ENCODE measurements at places on chromosomes 13 and 19. TPM values are rescaled to one million over a fixed set of nuclear protein-coding genes. Genes with fewer than 3 reads are reported as not detected.
A peak's percentile ranks its signal among the peaks of the same experiment; 100 is the strongest.

DNA sequence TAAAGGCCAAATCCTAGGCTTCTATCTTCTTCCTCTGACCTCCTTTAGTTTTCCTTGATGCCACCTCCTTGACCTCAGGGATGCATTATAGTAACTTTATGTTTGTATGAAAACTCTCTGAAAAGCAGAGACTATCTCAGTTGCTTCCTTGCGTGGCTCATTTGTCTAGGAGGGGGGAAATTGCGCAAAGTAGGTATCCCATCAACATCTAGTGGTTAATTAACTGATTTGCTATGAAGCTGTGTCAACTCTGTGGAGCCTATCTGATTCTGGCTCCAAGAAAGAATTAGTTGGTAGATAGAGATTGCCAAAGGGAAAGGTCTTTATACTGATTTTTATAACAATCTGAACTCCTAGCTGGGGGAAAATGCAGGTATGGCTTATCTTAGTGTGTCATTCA, 82.1 kb upstream of the FRY start:
- no peak for DNase-seq

DNA sequence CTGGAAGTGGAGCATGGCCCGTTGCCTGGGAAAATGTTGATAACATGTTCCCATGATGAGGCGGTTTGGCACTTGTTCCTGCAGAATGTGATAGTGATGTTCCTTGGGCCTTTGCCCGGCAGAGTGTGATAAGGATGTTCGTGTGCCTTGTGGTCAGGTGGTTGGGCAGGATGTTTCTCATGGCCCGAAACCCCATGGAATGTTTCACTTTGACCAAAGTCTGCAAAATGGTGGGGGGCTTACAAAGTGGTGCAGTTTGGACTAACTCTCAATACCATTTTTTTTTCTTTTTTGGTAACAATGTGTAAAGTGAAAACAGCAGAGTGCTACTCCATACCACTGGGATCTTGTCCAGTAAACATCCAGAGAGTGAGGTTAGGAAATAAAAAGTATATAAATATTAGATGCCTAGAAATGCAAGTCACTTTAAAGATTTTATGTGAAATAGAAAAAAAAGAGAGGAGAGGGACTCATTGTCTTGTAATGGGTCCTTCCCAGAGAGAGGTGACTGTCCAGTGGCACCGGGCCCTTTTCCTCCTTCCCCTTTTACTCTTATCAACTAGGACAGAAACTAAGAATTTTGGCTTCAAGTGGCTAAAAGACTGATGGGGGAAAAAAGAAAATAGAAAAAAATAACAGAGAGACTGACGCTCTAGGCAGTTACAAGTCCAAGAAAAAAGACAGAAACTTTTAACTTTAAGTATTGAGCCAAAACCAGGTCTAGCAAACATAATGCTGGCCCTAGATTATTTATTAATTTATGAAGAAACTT, 5.7 kb downstream of the FPR3 start:
- DNase-seq, result no peak

DNA sequence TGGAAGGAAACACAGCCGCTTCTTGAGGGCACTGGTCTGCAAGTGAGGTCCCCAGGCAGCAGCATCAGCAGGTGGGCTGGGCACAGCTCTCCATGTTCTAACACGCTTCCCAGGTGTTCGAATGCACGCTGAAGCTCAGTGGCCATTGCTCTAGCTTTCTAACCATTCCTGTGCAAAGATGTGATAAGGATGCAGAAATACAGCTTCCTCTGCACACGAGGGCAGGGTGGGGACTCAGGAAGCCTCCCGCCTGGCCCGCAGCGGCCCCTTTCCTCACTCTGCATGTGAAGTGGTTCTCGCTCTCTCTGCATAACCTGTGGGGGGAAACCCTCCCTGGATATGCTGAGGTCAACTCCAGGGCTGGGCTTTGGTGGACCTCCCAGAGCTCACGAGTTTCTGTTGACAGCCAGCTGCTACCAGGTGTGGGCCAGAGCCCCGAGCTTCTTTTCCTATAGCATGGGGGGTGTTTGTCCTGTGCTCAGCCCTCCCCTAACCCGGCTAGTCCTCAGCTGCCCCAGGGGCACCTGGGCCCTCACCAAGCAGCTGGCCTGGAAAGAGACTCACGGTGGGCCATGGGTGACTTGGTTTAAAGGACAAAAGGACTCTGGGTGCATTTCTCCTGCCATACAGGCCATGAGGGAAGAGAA, 168.2 kb downstream of the TEX29 start:
- DNase-seq, result peak; percentile 32

DNA sequence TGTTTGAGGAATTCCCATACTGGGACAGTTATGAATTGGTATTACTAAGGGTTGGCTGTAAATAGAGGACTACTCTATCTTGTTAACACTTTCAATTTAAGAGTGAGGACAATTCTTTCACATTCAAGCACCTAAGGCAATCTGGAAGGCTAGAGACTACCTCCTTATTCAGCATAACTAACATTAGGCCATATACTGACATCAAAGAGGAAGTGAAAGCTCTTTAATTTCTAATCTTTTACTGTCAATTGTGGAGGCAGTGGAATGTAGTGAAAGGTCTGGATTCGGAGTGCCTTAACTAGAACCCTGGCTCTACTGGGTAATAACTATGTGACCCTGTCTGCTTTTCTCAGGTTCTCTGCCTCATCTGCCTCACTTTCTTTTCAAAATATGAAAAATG, 134.0 kb downstream of the UFM1 start:
- DNase-seq, result no peak

GRCh38 chr19:2261438-2262172, 5.4 kb upstream of the JSRP1 start:
- DNase-seq, result no peak

GRCh38 chr13:113907635-113908617, 44.0 kb upstream of the GAS6 start:
- DNase-seq, result peak; percentile 59

DNA sequence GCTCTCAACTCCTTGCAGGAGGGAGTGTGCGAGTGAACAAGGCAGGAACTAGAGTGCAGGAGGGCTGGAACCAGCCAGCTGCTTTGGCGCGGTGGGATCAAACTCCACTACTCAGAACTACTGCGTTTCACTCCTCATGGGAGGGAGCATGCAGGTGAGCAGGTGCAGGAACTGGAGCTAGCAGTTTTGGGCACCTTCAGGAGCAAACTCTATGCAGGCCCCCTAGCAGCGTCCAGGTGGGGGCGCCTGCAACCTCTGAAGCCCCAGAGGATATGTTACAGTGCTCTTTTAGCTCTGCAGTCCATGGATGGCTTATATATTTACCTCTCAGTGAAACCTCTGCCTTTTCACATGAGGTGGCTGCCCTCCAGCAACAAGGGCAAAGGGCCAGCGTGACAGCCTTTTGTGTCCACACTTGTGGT, 1303.4 kb downstream of the PCDH9 start:
- DNase-seq, result no peak

The ZFP82 gene
- total RNA-seq, result 10.7 TPM
